ENCODE measurements at places on chromosomes 6 and 20.

DNA sequence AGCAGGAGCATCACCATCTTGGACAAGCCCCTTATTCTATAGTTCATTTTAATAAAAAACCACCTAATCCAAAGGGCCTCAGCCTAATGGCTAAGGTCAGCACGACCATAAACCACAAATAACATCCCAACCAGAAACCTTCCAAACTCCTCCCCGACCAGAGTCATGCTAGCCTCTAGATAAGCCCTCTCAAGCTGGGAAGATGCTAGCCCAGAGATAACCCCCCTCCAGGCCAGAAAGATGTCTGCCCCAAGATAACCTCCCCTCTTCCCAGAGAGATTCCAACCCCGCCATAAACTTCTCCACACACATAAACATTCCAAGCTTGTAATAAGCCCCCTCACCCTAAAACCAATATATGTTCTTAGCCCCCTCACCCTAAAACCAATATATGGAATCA lies 38.5 kb upstream of the OR14J1 start:
- no peak for DNase-seq

GRCh38 chr6:14366872-14367271 lies 249.3 kb downstream of the CD83 start:
- no peak for DNase-seq

DNA sequence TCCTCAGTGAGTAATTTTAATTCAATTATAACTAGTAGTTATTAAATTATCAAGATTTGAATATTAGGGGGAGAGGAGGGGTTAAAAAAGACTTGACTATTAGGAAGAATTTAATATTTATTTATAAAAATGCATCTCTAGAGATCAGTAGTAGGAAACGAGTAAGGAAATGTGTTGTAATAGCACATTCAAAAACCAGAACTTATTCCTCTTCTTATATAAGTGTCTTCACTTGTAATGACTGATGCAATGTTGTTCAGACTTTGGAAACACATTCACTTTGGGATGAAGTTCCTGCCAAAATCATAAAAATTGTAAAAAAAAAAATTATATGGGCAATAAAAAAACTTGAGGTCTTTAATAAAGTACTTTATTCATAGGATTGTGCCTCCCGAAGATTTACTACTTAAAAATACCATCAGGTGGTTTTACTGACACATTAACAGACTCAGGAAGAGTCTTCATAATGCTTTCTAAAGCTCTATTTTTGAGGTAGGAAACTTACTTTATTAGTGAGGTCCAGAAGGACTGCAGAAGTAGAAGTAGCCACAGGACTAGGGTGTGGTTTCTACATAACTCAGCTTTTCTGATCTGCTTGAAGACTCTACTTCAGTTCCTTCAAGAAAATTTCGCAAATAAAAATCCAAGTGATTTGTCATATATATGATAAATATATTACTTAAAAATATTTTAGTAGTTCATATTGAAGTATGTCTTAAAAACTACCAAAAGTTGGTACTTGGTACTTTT lies 59.8 kb downstream of the CCDC170 start:
- no peak for DNase-seq

DNA sequence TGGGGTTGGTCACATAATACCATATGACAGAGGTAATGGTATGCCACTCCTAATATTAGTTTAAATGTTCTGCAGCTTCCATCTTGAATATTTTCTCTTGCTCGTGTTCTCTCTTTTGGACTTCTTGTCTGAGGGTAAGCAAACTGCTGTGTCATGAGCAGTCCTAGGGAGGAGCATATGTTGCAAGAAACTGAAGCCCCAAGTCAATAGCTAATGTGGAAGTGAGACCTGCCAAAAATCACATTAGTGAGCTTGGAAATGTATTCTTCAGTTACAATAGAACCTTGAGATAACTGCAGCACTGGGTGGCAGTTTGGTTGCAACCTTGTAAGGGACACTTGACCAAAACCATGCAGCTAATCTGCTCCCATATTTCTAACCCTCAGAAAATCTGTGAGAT lies 178.2 kb upstream of the IMPG1 start:
- DNase-seq, result no peak

DNA sequence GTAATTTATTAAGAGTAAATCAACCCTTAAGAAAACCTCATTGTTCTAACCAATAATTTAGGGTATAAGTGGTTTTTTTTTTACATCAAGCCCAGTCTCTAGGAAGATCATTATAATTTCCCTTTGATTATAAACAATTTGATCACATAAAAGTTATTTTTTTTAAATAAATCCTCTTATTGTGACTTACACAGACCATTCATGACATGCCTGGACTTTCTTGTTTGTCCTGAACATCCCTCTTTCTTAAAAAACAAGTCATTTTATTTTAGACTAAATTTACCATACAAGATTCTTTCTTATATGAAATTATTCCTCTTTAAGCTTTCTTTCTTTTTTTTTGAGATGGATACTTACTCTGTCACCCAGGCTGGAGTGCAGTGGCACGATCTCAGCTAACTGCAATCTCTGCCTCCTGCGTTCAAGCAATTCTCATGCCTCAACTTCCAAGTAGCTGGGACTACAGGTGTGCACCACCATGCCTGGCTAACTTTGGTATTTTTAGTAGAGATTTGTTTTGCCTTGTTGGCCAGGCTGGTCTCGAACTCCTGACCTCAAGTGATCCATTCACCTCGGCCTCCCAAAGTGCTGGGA lies 53.6 kb upstream of the AGPAT4 start:
- no peak for DNase-seq

- no peak for DNase-seq
Measured at GRCh38 chr6:119612176-119612891, 262.8 kb upstream of the MAN1A1 start.

GRCh38 chr20:3483784-3484183 lies 13.0 kb downstream of the ATRN start:
- no peak for DNase-seq

DNA sequence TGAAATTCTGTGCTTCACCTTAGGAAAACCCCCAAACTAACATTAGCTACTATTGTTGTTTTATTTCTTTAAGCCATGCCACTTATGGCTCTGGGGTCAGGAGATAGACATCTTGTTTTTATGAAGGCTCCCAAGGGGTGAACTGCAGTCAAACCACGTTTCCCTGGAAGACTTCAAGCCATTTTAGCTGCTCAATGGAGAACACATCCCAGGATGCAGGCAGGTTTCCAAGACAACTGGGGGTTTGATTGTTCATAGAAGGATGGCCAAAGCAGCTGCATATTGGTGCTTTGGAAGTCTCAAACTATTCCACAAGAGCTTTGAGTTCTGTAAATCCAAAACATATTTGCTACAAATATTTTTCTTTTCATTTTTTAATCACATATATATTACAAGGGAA lies 818.0 kb downstream of the MAFB start:
- DNase-seq, result no peak

GRCh38 chr20:37901654-37902503 lies 1.0 kb upstream of the VSTM2L start:
- DNase-seq, result peak; percentile 75

GRCh38 chr6:136137008-136137692 lies 113.0 kb downstream of the MTFR2 start:
- no peak for DNase-seq

DNA sequence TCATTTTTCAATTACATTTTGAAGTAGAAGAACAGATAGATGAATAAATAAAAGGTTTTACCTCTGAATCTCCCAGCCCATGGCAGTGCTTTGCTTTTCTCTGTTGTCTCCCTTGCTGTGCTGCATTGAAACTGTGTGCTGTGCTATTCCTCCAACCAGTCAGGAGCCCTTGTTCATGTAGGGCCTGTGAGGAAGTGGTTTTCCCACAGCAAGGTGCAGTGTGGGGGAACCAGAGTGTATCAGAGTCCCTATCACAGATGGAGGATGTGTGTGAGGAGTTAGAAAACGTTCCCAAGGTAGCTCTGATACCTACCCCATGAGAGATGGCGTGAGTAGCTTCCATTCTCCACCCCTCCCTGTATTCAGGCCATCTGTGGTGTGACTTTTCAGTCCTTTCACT lies 72.8 kb upstream of the RALGAPA2 start:
- DNase-seq, result no peak

DNA sequence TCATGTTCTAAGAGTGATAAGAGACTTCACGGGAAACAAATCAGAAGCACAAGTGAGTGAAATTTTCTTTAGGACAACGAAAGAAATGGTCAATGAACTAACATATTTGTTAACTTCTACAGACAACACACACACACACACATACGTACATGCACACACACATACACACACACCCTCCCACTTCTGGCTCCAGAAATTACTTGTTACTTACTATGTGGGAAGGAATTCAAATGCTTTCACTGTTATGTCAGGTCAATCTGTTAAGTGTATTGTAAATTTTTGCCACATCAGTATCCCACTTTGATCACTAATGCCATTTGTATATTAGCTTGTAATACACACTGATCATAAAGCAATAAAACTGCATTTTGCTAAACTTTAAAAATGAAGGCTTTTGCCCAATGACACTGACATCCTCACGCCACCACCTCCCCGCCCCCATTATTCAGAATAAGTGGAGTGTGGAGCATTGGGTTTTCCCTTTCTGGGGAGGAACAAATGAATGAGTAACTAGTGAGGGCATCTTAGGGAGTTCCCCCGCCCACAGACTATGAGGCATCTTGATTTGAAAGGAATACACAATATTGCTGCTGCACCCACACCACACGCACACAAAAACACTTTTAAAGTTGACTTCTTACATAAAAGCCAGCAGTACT lies 76.2 kb downstream of the ATXN1 start:
- no peak for DNase-seq

DNA sequence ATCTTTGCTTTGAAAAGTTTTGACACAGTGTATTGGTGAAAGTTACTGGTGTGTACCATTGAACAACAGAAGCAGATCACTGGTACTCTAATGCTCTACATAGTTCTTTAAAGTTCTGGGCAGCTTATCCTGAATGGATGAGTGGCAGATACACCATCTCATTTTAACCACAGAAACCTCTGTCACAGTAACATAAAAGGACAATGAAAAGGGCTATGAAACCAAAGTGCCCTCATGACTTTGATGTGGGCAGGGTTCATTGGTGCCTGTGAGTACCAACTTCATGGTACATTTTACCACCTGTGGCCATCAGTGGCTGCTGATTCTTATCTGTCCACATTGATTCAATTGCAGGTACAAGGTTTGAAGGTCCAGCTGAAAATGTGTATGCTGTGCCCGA lies 285.7 kb upstream of the PREP start:
- no peak for DNase-seq

- DNase-seq, result no peak
Measured at GRCh38 chr20:50589548-50590347, 79.6 kb downstream of the PTPN1 start.

- no peak for DNase-seq
Measured at GRCh38 chr6:66326228-66326627, 619.2 kb upstream of the EYS start.

Measured in ELF-1 (cell line).